ENCODE measurements at places on chromosomes 6 and 20.

- no peak for DNase-seq
Observed at GRCh38 chr6:123215211-123215610, 219.2 kb downstream of the CLVS2 start.

DNA sequence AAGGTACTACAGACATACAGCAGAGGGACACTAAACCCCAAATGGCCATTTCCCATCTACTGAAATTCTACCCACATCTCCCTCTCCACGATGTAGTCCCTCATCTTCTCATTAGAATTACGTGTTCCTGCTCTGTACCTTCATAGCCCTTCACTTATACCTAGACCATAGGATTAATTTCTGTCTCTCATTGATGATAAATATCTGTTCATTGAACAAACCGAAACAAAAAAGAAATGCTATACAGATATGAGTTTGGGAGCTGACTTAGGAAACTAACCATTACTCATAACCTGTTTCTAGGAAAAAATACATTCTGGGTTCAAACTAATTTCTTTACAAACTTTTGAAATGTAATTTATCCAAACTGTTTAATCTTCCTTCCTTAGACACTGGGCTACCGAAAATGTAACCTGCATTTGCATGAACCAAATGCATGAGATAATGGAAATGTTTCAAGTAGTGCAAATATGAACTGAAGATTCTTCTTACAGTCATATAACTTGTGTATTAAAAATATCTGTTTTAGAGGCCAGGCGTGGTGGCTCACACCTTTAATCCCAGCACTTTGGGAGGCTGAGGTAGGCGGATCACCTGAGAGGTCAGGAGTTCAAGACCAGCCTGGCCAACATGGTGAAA is 85.3 kb downstream of the GJA10 start:
- no peak for DNase-seq

- DNase-seq = no peak
Observed at GRCh38 chr6:129874837-129875236, 13.7 kb upstream of the TMEM244 start.

GRCh38 chr6:6683969-6684833 is 95.7 kb downstream of the LY86 start:
- DNase-seq = no peak

DNA sequence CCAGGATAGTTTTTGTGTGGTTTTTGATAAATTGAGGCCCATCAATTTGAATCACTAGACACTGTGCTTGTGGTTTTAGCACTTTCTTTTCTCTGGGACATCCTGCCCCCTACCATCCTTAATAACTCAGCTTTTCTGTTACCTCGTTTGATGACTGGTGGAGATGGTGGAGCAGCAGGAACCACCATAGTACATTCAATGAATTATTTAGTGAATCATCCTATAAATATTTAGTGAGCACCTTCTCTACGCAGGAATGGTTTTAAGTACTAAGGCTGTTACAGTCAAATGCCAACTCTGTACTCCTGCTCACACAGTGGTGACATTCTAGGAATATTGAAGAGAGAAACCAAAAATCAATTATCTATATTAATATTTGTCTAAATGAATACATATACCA is 585.2 kb downstream of the HAO1 start:
- no peak for DNase-seq

GRCh38 chr20:37308086-37309050 is 18.9 kb downstream of the MANBAL start:
- DNase-seq = no peak

GRCh38 chr6:3370361-3371221 is 86.3 kb downstream of the SLC22A23 start:
- peak; percentile 61 for DNase-seq

- no peak for DNase-seq
Observed at GRCh38 chr6:112183271-112183671, 71.1 kb downstream of the LAMA4 start.

DNA sequence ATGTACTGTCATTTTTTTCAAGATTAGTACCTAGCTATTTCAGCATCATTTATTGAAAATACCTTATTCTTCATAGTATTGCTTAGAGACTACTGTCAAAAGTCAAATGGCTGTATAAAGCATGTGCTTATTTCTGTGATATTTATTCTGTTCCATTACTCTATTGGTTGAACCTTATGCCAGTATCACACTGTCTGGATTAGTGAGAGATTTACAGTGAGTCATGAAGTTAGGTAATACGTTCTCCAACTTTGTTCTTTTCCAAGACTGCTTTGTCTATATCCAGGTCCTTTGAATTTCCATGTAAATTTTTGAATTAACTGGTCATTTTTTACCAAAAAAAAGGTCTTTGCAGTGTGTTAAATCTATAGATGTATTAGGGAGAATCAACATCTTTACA is 18.6 kb upstream of the RNF217 start:
- DNase-seq = no peak

- no peak for DNase-seq
Observed at GRCh38 chr20:53831228-53831627, 237.6 kb upstream of the ZNF217 start.

DNA sequence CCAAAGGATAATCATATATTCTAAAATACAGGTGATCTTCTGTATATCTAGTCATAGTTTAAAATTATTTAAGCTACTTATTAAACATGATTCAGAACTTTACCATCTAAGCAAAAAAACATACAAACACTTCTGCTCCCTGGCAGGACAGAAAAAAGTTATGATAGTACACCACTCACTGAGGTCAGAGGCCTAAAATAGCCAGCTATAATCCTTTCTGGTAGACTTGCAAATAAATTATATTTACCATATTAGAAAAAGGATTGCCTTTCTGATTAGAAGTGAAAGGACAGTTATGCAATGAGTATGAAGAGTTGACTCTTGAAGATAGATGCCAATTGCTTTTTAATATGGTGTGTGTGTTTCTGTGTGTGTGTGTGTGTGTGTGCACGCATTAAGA is 207.4 kb downstream of the BMP2 start:
- DNase-seq = no peak

DNA sequence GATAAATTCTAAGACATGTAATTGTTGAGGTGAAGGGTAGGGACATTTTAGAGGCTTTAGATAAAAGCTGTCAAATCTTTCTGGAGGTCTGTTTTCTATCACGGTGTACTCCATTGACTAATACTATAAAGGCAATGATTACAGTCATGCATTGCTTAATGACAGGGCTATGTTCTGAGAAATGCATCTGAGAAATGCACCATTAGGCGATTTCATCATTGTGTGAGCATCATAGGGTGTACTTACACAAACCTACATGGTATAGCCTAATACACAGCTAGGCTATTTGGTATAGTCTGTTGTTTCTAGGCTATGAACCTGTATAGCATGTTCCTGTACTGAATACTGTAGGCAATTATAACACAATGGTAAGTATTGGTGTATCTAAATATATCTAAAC is 71.3 kb upstream of the FYN start:
- no peak for DNase-seq

GRCh38 chr6:37638414-37639341 is 59.0 kb downstream of the MDGA1 start:
- no peak for DNase-seq

GRCh38 chr6:74785236-74785635 is 420.6 kb downstream of the COL12A1 start:
- DNase-seq = no peak

GRCh38 chr20:58585753-58586540 is 65.1 kb upstream of the STX16 start:
- no peak for DNase-seq

DNA sequence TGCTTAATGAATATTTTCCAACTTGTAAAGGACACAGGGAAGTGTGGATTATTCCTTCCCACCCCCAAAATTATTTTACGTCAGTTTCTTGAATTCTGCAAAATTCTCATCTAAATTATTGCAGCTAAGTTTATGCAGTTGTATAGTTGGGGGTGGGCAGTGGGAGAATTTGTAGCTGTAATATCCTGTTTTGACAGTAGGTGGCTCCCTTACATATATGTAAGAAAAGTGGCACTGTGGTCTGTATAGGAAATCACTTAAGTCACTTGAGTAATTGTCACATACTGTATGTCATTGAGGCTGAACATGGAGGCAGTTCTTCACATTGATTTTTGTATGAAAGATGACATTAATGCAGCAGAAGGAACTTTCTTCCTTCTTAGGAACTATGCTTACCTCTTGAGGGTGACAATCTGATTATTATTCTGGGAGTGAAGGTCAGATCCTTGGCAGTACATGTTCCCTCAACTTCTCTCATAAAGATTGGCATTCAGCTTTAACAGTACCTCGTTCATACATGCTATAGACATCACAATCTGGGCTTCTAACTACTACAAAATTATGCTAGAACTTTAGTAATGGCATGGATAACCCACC is 14.6 kb upstream of the CFAP206 start:
- peak; percentile 68 for DNase-seq

DNA sequence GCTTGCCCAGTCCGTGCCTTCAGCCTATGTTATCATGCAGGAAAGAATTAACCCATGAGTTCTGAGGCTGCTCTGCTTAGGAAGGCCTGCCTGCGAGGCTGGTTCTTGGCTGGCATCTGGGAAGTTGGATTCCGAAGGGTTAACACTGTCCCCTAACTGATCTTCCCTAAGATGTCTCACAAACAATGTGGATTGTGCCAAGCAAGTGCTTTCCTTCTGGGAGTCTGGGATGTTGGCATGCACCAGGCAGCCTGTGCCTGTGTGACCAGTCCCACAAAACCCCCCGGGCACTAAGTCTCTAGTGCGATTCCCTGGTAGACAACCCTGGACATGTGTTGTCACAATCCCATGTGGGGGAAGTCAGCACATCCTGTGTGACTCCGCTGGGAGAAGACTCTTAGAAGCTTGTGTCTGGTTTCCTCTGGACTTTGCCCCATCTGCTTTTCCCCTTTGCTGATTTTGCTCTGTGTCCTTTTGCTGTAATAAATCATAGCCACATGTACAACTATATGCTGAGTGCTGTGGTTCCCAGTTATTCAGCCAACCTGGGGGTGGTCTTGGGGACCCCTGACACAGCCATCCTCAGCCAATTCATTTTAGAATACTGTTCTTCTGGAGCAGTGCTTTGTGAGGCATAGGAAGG is 83.8 kb downstream of the SLC22A23 start:
- no peak for DNase-seq

GRCh38 chr6:1630771-1631217 is 21.1 kb downstream of the FOXC1 start:
- no peak for DNase-seq

GRCh38 chr6:110542311-110543024 is 66.1 kb upstream of the SLC22A16 start:
- no peak for DNase-seq

DNA sequence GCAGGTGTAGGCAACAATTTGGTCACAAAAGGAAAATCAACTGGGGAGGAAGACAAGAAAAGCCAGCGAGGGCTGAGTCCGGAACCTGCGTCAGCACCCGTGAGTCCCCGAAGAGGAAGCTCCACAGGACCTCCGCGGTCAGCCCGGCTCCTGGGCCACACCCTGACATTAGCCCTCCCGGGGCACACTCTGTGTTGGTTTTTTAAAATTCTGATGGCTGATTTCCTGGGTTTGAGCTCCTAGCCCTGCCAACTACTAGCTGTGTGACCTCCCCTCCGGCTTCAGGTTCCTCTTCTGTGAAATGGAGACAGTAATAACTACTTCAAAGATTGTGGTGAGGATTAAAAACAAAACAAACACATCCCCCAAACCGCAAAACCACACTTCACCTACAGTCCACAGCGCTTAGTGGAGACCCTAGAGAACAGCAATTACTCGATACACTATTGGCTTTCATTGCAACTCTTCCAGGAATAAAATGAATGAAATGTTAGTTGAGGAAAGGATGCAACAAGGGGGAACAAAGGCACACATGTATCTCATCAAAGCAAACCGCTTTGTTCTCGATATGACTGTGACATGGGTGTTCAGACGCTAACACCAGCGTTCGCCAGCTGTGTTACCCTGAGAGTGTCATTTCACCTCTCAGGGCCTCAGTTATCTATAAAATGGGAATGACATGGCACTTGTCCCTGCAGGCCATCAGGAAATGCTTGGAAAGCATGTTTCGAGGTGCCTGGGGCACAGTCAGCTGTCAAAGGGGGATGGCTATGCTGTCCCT is 985 bp downstream of the ZBP1 start:
- DNase-seq = peak; percentile 84

GRCh38 chr6:6201200-6201599 is 119.3 kb downstream of the F13A1 start:
- DNase-seq = no peak

DNA sequence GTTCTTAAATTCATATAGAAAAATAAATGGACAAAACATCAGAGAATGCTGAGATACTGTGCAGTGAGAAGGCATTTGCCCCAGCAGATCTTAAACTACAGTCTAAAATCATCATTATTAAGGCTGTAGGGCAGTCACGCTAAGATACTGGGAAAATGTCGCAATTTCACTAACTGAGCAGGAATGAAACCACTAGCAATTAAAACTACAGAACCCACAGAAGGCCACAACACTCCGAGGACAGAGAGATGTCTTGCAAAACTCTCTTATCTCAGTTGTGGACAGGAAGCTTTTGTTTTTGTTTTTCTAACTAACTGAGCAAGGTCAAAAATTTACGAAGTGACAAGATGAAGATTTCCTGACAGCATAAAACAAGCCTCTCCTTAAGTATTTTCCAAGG is 18.2 kb downstream of the GNAS-AS1 start:
- DNase-seq = no peak

GRCh38 chr6:160041608-160042007 is 72.7 kb downstream of the IGF2R start:
- no peak for DNase-seq

DNA sequence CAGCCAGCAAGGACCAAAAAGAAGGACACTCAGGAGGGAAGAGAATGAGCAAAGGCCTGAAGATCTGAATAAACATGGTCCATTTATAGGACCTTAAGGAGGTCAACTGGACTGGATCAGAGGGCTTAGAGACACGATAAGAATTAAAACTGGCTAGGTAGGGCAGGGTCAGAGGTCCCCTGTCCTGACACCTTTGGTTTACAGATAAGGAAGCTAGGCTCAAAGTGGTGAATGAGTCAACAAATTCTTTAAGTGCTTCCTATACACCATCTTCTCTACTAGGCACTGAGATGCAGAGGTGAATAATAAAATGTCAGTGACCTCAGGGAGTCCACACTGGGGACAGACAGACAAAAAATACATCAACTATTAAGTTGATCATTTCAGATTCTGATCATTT is 70.3 kb downstream of the HIVEP2 start:
- DNase-seq = no peak

DNA sequence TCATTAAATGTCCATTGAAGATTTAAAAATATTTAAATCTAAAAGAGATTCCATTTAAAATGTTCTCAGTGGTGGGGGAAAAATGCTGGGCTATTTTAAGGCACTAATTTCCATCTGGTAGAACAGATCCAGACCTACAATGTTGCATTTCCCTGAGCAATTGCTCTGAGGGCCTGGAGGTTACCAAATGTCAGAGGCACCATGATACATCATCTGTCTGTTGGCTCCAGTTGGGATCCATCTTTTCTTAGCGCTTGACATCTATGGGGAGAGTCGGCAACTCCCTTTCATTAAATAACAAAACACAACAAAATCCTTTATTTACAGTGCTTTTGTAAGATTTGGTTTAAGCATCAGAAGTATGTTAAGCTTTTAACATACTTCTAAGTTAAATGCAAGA is 224.5 kb downstream of the FOXC1 start:
- no peak for DNase-seq

GRCh38 chr6:109892451-109893435 is 85.4 kb upstream of the GPR6 start:
- no peak for DNase-seq

GRCh38 chr6:131636880-131637792 is at the start of gene ENPP3:
Gene ENPP3 (plus strand): TSS chr6:131637302. CDS start chr6:131637385, 83 bp downstream.
- DNase-seq = no peak

GRCh38 chr6:68086199-68086598 is 548.9 kb upstream of the ADGRB3 start:
- DNase-seq = no peak
